ENCODE measurements at places on chromosomes 12 and 14. TPM values are rescaled to one million over a fixed set of nuclear protein-coding genes. Genes with fewer than 3 reads are reported as not detected.

The AJUBA gene
- 4.1 TPM for polyA plus RNA-seq

The GZMH gene
- not detected for polyA plus RNA-seq

The PLEKHG3 gene
- 0.78 TPM for polyA plus RNA-seq

The DNAH10 gene
- polyA plus RNA-seq = 1.8 TPM

The CCDC184 gene
- polyA plus RNA-seq = 41.6 TPM

The SYCP3 gene
- 6.0 TPM for polyA plus RNA-seq

The ESR2 gene
- 0.09 TPM for polyA plus RNA-seq

The MDGA2 gene
- 39.2 TPM for polyA plus RNA-seq

The SYNDIG1L gene
- polyA plus RNA-seq = not detected

The OTX2 gene
- polyA plus RNA-seq = not detected

The CLEC4D gene
- polyA plus RNA-seq = not detected

The SERPINA3 gene
- polyA plus RNA-seq = 1.1 TPM

The PLBD1 gene
- 0.98 TPM for polyA plus RNA-seq

The IRAK3 gene
- polyA plus RNA-seq = 2.1 TPM

The FSCB gene
- polyA plus RNA-seq = not detected

The TMEM253 gene
- polyA plus RNA-seq = 4.4 TPM

The CDCA3 gene
- 0.51 TPM for polyA plus RNA-seq

The SUSD6 gene
- polyA plus RNA-seq = 2.0 TPM

The FOXG1 gene
- not detected for polyA plus RNA-seq
